ENCODE measurements at places on chromosomes 1 and 21.

- no peak for DNase-seq
These were observed 99.4 kb downstream of the UCHL5 start for GRCh38 chr1:192959657-192960186.

DNA sequence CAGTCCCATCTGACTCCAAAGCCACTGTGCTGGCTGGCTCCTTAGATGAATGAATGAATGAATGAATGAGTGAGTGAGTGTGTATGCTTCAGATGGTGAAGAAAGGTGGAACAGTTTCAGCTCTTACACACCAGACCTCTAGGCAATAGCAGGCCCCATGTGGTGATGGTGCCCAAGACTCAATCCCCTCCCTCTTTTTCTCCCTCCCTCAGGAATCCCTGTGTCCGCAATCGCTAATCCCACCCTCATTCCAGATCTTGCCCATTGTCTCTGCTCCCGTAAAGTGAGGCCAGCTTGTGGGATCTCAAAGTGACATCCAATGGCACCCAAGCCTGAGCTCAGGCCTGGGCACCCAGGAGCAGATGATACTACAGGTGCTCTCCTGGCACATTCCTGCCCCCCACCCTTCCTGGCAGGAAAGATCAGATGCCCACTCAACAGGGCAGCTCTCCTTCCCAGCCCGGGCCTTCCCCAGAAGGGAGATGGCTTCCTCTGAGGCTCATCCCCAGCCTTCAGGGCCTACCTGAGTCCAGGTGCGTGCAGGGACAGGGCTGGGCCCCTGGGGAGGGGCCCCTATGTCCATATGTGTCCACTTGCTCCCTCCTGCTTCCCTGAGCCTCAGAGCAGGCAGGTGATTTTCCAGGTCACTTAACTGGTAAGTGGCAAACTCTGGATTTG lies 106.4 kb downstream of the HMGB4 start:
- no peak for DNase-seq

DNA sequence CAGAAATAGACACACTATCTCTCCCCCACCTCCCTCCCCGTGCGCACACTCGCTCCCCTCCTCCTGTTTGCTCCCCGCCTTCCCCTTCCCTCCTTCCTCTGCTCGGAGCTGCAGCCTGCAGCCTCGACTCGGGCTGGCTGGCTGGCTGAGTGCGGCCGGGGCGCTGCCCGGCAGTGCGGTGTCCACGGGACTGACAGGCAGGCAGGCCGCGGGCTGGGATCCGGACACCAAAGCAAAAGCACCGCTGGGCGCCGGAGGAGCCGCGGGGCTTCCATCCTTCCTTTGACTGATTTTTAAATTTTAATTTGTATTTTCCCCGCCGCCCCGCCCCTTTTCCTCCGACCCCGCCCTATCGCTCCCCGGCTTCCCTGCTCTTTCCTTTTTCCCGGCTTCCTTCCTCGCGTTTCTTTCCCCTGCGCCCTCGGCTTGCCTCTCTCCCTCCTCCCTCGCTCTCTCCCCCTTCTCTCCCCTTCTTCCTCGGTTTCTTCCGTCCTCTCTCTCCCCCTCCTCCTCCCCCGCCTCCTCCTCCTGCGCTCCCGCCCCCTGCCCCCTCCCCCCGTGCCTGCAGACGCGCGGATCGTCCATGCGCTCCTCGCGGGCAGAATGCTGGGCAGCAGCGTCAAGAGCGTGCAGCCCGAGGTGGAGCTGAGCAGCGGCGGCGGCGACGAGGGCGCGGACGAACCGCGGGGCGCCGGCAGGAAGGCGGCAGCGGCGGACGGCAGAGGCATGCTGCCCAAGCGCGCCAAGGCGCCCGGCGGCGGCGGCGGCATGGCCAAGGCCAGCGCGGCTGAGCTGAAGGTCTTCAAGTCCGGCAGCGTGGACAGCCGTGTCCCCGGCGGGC lies 109.4 kb downstream of the NAV1 start:
- peak; percentile 11 for DNase-seq

GRCh38 chr21:34183331-34183928 lies 110.1 kb downstream of the MRPS6 start:
- no peak for DNase-seq

DNA sequence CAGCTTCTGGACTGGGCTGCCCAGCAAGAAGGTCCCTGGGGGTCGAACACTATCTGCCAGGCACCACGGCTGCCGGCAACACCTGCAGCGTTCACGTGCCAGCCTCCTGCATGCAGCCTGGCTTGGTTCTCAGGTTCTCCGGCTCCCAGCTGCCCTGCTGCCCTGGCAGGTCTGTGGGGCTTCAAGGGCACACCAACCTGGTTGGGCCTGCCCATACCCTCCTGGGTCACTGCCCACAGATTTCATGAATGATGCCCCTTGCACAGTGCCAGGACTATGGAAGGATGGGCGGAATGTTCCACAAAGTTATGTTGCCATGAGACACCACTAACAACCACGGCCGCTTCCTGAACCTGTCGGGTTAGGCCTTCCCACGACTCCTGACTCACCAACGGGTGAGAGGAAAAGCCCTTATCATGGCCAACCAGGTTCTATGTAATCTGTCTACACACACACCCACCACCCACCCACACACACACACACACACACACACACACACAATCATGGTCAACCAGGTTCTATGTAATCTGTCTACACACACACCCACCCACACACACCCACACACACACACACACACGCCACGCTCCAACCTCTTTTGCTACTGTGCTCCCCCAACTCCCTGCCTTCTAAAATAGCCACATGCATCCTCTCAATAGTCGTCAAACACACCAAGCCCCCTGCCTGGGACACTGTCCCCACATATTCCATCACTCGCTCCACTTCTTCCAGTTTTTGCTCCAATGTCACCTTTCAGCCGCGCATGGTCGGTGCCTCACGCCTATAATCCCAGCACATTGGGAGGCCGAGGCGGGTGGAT lies 32.2 kb downstream of the HSPG2 start:
- DNase-seq = no peak

GRCh38 chr1:209710093-209710492 lies 5.4 kb downstream of the HSD11B1 start:
- no peak for DNase-seq

GRCh38 chr1:16139473-16139962 lies 16.4 kb downstream of the EPHA2 start:
- no peak for DNase-seq

DNA sequence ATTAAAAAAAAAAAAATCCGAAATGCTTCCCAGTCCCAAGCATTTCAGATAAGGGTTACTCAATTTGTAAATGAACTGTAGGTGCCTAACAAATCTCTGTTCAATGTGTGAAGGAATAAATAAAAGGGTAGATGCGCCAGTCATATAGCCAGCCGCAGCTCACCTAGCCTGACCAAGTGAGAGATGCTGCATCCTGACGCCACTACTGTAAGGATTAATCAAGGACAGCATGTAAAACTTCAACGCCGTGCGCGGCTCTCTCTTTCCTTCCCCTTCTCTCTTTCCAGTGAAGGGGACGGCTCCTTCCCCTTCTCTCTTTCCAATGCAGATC lies 441 bp downstream of the PPT1 start:
- no peak for DNase-seq

DNA sequence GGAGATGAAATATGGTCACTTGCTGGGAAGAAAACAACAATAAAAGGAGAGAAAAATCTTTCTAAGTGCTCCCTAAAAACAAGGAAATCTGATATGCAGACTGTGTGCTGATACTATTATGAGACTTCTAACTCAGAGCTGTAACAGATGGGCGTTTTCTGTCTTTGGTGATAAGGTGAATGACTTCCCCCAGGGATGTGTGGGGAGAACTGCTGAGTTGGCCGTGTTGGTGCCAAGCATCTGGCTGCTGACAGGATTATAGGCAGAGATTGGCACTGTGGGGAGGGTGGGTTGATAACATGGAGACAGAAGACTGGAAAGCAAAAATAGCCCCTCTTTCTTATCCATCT lies 438.5 kb upstream of the PLXNA2 start:
- DNase-seq = no peak

GRCh38 chr1:181504399-181504842 lies 21.1 kb downstream of the CACNA1E start:
- no peak for DNase-seq

DNA sequence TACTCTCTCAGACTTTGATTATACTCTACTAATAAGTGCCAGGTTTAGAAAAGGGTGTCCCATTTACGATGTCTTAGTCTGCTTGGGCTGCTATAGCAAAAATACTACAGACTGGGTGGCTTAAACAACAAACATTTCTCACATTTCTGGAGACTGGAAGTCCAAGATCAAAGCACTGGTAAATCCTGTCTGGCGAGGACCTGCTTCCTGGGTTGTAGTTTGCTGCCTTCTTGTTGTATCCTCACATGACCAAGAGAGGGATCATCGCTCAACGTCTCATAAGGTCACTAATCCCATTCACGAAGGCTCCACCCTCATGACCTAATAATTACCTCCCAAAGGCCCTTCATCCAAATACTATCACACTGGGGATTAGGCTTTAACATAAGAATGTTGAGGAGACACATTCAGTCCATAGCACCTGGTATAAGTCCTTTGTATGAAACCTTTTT lies 12.0 kb downstream of the PRDX6 start:
- no peak for DNase-seq

- no peak for DNase-seq
These were observed 396.7 kb upstream of the C1orf87 start for GRCh38 chr1:60470246-60470645.

GRCh38 chr1:245409341-245410195 lies 254.8 kb downstream of the KIF26B start:
- DNase-seq = no peak

- no peak for DNase-seq
These were observed 252.1 kb downstream of the PRDM2 start for GRCh38 chr1:13951793-13952751.

GRCh38 chr21:33950431-33951079 lies 35.0 kb upstream of the ATP5PO start:
- DNase-seq = no peak

DNA sequence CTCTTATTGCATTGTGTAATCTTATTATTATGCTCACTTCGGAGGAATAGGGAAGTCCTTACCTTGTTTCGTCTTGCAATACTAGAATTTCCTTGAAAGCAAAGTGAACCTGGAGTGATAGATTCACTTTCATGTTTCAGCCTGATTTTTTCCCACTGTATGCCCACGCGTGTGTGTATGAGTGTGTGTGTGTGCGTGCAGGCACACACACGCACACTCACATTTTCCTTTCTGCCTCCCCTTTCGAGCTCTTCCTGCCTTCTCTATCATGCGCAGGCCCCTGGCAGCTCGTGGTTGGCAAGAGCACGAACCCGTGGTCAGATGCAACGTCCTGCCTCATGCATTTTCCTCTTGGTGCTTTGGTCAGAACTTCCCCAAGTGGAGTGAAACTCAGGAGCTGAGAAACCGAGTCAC lies at the start of gene GCSAML:
GCSAML (plus strand) TSS at position 366 of the 414 bp plus-strand sequence. CDS start 58 bp downstream, outside the sequence.
- DNase-seq = no peak

- DNase-seq = no peak
These were observed 60.3 kb downstream of the STUM start for GRCh38 chr1:226608699-226609505.

DNA sequence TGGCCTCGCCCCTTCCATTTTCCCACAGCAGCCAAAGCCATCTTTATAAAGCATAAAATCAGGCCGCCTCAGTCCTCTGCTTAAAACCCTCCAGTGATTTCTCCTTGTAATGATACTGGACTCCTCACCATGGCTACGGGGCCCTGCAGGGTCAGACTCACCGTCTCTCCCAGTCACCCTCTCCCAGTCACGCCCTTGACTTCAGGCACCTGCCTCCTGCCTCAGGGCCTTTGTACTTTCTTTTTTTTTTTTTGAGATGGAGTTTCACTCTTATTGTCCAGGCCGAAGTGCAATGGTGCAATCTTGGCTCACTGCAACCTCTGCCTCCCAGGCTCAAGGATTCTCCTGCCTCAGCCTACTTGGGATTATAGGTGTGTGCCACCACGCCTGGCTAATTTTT lies 47.8 kb downstream of the PIK3CD start:
- no peak for DNase-seq

DNA sequence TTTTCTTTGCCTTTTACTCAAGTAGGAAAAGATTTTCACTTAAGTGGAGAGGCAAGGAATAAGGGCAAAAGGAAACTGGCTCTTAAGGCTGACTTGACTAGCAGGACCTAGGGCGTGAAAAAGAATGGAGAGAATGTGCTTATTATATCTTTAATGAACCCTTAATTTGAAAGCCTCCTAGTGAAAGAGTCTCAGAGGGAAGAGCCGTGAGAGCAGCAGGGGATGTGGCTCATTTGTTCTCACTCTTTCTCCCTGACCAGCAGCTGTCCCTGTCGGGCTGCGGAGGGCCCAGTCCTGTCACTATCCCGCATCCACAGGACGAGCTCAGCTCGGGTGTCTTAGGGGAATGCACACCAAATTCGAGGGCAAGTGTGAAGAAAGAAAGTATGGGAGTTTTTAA lies 180.1 kb downstream of the EDEM3 start:
- no peak for DNase-seq

DNA sequence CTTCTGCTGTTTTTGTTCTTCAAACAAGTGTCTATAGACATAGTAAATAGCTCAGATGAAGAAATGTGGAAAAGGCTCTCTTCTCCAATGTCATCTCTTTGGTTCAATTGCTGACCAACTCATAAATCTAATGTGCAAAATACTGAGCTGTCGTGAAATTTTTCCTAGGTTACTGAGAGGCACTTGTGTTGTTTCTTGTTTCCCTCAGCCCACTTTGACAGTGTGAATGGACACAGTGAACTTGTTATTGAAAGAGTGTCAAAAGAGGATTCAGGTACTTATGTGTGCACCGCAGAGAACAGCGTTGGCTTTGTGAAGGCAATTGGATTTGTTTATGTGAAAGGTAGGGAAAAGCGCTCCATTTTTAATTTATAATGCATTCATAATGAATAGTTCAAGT lies 245.3 kb downstream of the TPR start:
- DNase-seq = no peak

DNA sequence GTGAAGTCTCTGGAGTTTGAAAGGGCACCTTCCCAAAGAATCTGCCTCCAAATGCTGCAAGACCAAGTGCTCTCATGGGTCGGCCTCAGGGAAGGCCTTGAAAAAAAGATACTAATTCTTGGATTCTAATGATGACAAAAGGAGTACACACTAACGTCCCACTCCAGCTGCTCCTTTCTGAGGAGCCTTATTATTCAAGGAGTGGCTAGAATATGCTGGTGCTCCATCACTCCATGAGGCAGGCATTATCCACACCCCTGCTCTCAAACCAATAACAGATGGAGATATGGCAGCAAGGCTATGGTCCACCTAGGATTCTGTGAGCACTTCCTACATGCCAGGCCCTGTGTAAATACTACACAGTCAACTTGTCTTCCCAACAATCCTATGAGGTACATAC lies 54.4 kb downstream of the FAM78B start:
- no peak for DNase-seq

Data from DMS79 (cell line).